ENCODE measurements at places on chromosomes 13 and 19.
A peak's percentile ranks its signal among the peaks of the same experiment; 100 is the strongest.

GRCh38 chr13:85737952-85738351 is 61.3 kb downstream of the SLITRK6 start:
- DNase-seq = no peak

- peak; percentile 88 for DNase-seq
Observed at GRCh38 chr19:18000915-18001776, 6.8 kb upstream of the ARRDC2 start.

DNA sequence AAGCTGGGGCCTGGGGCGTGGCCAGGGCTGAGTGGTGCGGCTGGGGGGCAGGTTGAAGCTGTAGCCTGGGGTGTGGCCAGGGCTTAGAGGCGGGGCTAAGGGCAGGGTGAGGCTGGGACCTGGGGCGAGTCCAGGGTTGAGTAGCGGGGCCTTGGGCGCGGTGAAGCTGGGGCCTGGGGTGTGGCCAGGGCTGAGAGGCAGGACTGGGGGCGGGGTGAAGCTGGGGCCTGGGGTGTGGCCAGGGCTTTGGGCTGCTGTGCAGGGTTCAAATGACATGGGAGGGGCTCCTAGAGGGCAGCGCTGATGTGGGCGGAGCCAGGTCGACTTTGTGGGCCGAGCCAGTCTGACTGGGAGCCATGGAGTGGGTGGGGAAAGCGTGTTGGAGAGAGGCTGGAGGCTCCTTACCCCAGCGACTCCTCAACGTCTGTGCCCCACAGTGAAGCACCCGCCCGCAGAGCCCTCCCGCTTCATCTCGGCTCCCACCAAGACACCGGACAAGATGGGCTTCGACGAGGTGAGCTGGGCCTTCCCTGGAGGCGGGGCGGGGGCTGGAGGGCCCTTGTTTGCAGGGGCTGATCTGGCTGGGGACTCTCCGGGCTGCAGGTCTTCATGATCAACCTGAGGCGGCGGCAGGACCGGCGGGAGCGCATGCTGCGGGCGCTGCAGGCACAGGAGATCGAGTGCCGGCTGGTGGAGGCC is 21.5 kb downstream of the COLGALT1 start:
- peak; percentile 71 for DNase-seq

DNA sequence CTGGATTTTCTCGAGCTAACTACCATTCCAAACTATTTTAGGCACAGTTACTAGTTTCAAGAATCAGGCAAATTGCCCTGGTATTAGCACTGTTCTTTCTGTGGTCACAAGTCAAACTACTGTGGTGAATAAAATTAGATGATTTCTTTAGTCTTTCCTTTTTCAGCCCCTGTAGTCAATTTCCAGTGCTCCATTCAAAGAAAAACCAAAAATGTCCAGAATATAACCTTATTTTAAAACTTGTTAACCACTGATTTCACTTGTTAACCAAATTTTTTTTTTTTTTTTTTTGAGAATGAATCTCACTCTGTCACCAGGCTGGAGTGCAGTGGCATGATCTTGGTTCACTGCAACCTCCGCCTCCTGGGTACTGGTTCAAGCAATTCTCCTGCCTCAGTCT is 50.6 kb upstream of the USPL1 start:
- no peak for DNase-seq

DNA sequence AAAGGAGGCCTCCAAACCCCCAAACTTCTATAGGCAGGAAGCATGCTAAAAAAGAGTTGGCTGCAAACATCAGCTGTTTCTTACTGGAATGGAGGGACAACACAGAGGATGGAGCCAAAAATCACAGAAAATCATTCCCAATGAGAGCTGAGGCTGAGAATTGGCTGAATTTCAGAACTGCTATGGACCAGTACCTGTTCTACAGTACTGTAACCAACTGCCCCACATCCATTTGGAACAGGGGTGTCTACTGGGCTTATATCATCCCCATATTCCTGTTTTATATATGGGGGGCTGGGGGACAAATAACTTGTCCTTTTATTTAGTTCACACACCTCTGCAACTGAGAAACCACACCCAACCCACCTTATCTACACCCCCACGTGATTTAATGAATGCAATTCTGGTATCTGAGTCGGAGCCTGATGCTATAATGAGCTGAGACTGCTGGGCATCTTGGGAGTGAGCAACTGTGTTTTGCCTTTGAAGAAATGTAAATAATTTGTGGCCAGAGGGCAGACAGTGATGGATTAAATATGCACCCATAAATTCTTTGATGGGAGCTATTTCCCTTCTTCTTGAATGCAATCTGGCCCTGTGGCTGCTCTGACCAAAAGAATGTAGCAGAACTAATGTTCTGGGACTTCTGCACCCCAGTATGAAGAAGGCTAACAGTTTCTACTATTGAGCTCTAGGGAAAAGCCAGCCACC is 82.6 kb downstream of the TBC1D4 start:
- no peak for DNase-seq

DNA sequence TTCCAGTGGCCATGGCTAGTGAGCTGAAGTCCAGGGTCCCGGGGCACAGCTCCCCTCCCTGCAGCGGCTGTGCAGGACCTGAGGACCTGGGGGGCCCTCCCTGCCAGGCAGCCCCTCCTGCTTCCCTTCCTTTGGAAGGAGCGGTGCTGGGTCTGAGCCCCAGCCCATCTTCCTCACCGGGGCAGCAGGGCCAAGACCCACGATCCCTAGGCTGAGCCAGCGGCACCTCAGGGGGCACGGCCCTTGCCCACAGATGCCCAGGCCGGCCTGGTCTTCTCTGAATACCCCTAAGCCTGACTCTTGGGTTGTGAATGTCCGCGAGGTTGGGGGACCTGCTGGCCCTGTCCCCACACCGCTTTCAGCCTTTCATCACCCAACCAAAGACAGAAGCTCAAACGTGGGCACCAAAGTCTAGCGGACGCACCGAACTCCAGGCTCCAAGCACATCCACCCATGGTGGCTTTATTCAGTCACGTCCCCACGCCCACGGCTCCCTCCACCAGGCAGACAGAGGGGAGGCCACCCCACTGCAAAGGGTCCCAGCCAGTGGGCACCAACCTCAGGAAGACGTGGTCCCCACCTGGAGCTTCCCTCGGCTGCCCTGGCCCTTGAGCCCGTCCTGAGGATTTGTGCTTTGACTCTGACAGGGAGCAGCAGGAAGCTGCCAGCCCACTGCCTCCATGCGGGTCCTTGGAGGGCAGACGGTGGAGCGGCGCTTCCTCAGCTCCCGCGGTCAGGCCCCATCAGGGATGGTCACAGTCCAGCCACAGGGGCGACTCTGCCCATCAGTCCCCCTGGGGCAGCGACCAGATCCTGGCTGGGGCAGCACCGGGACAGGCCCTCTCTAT is 8.3 kb upstream of the MEX3D start:
- no peak for DNase-seq

DNA sequence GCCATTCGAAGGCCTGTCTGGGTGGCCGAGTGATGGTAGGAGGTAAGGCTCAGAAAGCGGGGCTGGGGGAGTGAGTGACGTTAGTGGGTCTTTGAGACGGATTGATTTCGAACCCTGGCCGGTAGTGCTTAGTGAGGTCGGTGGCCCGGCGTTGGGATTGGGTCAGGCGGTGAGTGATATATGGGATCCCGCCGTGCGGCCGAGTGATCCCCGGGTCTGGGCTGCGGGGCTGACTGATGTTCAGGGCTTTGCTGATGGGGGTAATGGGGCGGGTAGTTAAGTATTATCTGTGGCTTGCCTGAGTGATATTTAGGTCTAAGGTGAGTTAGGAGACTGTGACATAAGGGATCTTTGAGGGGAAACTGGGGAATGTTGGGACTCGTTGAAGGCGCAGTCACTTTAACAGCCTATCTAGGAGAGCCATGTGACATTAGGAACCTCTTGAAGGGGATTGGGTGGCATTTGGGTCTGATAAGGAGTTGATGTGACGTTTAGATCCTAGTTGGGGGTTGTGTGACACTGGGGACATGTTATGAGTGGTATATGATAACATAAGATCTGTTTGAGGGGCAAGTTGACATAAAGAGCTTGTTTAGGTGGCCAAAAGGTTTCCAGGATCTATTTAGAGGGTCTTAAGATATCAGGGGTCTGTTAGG is 543 bp downstream of the PSMC4 start:
- no peak for DNase-seq

DNA sequence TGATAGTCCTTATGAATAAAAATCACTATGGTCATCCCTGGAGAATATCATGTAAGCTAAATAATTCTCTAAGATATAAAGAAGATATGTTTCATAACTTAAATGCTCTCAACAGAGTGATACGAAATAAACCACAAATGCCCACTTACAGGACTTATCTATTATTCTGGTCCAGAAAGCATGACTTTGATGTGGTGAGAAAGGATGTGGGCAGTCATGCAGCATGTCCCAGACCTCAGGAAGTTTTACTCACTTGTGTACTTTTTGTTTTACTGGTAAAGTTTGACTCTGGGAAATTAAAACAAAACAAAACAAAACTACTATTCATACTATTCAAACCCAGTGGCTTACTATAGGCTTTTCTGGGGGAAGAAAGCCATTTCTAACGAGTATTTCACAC is 483.2 kb upstream of the SLITRK6 start:
- peak; percentile 13 for DNase-seq

- no peak for DNase-seq
Observed at GRCh38 chr19:42501733-42502132, 26.5 kb downstream of the CEACAM1 start.

GRCh38 chr13:61417086-61417570 is 1.5 kb upstream of the PCDH20 start:
- DNase-seq = no peak

GRCh38 chr19:41753159-41753558 is 2.2 kb upstream of the CEACAM6 start:
- DNase-seq = peak; percentile 65

GRCh38 chr13:54433493-54434206 is 1405.0 kb downstream of the OLFM4 start:
- no peak for DNase-seq

DNA sequence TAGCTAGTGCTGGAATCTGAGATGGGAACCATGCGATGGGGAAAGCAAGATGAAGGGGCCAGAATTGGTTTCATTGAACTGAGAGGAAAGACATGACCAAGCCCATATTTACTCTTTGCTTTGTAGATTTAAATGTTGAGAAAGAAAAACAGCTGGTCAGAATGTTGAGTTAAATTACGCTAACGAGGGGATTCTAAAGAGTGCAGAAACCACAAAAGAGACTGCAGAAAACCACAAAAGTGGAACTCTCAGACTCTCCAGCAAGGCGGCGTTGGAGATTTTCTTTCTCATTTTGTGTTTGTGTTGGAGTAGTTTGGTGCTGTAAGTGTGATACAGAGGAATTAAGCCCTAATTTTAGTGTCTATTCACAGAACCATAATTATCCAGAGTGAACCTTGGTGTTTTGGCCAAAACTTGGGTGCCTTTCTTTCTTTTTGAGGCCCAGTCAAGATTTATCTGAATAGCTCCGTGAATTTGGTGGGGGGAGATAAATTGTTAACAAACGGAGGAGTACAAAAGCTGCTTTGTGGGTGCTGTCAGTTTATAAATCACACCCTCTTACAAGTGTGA is 26.3 kb downstream of the SAE1 start:
- no peak for DNase-seq

- DNase-seq = peak; percentile 67
Observed at GRCh38 chr19:32691952-32692726, 518 bp downstream of the NUDT19 start.

GRCh38 chr13:44685641-44686040 is 109.5 kb upstream of the TSC22D1 start:
- no peak for DNase-seq

GRCh38 chr19:39708594-39708993 is 4.3 kb downstream of the LGALS14 start:
- DNase-seq = no peak

GRCh38 chr13:39282400-39282972 is 244.2 kb downstream of the NHLRC3 start:
- DNase-seq = no peak

DNA sequence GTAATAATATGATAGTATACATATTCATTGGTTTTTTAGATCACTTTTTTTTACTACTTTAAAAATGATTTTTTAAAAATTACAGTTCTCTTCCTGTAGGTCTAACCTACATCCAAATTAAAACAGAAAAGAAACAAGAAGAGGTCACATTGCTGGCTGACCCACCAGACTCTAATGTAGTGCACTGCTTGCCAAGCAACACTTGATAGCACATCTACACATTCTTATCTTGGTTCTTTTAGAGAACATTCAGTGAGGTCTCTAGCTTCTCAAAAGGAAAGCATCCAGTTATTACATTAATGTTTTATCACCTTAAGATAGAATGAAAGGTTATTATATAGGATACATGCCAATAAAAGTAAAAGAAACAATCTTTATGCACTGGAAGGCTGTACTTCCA is 35.6 kb downstream of the NDFIP2 start:
- DNase-seq = no peak

DNA sequence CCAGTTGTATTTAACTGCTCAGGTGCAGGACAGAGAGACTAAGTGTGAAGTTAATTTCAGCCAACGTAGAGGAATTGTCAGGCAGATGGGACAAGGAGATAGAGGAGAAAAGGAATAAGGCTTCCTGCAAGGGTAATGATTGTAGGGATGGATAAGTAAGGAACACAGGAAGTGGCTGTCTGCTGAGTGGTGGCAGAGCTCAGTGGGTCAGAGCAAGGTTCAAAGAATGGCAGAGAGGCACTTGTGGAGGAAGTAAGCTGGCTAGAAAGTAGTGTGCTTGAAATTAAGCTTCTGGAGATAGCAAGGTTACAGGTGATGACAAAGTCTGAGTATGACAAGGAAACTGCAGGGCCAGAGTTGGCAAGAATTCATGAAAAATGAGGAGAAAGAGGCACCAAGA is 47.9 kb downstream of the USPL1 start:
- DNase-seq = no peak

- DNase-seq = peak; percentile 92
Observed at GRCh38 chr13:30569901-30570576, 47.7 kb upstream of the USPL1 start.

GRCh38 chr13:74200081-74200480 is 65.9 kb upstream of the KLF12 start:
- no peak for DNase-seq

- DNase-seq = no peak
Observed at GRCh38 chr13:25977216-25977615, 74.6 kb downstream of the SHISA2 start.

DNA sequence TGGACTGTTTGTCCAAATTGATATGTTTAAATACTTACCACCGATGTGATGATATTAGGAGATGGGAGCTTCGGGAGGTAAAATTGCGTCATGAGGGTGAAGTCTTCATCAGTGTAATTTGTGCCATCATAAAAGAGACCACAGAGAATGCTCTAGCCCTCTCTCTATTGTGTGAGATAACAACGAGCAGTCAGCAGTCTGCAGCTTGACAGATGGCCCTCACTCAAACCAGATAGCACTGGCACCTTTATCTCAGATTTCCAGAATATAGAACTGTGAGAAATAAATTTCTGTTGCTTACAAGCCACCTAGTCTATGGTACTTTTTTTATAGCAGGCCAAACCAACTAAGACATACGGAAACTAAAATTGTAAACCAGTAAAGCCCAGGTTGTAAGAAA is 1718.9 kb upstream of the MIR17HG start:
- DNase-seq = no peak

Data from MCF 10A (cell line).